ENCODE measurements at places on chromosomes 3 and 15.

DNA sequence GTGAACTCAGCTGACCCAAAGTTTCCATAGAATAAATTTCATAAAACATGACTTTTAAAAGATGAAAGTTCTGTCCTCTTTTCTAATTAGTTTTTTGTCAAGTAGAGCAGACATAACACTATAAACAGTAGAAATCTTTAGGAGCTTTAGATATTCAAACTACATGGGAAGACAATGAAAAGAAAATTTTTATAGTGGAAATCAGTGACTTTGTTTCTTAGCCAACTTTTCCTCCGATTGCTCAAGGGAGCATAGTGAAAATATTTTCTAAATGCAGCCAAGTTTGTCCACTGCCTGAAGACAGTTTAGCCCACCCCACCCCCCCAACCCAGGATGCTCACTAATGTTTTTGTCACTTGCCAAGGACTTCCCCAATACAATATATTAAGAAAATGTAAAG lies 114.9 kb downstream of the PLD1 start:
- no peak for DNase-seq

- DNase-seq: no peak
These were observed 40.1 kb downstream of the RPN1 start for GRCh38 chr3:128610451-128611070.

DNA sequence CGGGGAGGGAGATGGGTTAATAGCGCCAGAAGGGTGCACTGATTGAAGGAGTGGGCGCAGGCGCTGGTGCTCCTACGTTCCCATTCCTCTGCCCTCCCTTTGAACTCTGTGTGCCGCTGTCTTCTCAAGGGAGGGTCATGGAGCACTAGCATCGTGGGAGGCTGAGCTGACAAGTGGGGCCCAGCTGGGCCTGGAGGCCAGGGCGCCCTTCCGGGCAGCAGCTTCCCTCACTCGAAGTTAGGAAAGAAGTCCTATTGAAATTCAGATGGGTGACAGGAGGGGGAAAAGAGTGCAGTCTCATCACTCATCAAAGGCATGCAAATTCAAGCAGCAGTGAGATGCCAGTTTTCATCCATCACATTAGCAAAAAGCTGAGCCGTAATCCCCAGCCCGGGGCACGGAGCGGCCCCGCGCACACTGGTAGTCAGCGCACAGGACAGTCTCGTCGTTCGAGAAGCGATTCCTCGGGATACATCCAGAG lies 128.2 kb downstream of the LRRK1 start:
- DNase-seq: no peak

DNA sequence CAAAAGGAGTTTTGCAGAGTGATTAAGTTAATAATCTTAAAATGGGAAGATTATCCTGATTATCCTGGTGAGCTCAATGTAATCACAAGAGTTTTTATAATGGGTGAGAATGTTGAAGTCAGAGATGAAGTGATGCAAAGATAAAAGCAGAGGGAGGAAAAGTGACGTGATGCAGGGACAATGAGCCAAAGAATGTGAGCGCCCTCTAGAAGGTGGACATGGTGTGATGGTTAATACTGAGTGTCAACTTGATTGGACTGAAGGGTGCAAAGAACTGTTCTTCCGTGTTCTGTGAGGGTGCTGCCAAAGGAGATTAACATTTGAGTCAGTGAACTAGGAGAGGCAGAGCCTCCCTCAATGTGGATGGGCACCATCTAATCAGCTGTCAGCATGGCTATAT lies 569.6 kb upstream of the AGTR1 start:
- DNase-seq: peak; percentile 7

DNA sequence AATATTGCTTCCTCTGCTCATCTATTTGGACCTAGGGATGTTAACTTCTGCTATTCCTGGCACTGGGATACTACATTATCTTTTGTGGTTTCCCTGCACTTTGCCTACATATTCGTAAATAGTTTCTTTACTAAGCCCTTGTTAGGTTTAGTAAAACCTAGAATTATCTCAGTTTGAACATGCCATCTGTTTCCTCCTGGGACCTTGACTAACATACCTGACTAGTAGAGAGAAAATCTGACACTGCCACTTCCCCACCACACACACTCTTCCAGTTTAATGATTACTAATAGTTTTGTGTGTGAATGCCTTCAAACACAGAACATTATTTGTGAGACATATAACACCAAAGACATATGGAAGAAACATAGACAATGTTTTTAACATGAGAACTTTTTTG lies 28.2 kb upstream of the SOX2 start:
- no peak for DNase-seq

DNA sequence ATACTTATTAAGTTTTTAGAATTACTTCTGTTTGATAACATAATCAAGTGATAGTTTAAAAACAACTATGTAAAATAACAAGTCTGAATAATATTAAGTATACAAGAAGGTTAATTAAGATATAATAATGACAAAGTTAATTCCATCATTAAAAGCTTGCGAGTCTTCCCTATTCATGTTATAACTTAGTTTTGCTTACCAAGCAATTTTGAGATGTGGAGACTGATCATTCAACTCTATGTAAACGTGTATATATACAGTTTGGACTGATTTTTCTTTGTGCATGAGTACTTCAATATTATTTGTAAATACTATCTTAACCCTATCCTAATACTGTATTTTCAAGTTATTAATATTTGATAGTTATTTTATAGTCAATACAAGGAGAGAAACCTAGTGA lies 870.9 kb downstream of the GBE1 start:
- DNase-seq: no peak

DNA sequence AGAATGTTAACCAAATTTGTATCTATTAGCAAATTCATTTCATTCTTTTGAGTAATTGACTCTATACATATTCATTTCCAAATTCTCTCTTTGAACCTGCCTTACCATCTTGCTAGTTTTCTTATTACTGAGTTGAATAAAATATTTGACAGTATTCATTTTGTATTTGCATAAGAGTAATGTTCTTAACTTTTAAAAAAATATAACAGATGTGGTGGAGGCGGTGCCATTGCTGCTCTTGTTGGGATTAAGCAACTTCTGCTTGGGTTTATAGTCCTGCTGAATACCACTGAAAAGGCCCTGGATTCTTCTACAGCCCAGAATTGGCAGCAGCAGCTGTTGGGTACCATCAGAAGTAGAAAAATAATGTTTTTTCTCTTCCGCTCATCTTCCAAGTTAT lies 148.9 kb upstream of the PEX5L start:
- no peak for DNase-seq

DNA sequence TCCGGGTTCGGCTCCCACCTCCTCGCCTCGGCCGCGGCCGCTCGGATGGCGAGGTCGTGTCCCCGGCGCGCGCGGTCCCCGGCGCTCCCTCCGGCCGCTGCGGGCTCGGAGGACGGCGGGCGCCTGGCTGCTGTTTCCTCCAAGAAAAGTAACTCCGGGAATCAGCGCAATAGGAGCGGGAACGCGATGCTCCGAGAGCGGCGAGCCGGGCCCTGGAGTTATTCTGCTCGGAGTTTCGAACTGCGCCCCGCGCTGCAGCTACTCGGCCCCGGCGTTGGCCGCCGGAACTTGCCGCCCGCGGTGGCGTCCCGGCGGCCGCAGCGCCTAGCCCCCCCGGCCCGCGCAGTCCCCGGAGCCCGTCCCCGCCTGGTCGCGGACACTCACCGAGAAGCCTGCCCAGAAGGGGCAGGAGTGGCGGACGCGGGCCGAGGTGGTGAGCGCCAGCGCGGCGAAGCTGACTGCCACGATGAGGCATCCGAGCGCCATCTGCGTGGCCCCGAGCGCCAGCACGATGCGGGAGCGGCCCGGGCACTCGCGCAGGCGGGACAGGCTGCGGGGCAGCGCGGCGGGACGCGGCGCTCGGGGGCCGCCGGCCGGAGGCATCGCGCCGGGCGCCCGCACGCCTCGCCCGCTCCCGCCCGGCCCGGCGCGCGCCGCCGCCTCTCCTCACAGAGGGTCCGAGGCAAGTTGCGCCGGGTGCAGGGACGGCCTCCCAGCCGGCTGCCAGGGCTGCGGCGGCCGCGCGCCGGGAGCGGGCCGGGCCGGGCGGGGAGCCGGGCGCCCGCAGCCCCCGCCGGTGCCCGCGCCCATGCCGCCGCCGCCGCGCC lies 251.9 kb downstream of the TJP1 start:
- no peak for DNase-seq

- DNase-seq: no peak
These were observed 94.7 kb downstream of the DLG1 start for GRCh38 chr3:197203714-197204146.

DNA sequence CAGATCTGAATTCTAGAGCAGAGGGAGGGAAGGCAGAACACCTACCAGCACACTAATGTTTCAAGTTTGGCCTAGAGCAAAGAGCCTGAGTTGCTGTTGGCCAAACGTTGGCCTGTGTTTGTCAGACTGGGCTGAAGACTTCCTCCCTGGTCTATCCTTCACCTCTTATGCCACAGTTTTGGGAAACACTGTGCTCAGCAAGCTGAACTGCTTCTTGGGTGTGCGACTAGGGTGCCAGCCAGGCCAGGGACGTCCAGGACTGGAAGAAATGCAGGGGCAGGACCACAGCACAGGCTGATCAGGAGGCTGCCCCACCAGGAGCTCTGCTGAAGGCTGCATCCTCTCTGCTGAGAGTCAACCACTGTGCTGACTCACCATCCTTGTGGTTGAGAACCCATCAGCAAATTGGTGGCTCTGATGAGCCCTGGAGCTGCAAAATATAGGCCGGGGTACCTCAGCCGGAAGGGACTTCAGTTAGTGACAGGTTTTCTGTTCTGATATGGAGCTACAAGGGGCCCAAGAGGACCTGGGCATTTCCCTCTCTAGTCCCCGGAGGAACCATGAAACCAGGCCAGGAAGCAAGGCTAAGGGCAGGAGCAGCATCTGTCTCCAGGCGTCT lies 131.6 kb upstream of the RASGRP1 start:
- peak; percentile 77 for DNase-seq

DNA sequence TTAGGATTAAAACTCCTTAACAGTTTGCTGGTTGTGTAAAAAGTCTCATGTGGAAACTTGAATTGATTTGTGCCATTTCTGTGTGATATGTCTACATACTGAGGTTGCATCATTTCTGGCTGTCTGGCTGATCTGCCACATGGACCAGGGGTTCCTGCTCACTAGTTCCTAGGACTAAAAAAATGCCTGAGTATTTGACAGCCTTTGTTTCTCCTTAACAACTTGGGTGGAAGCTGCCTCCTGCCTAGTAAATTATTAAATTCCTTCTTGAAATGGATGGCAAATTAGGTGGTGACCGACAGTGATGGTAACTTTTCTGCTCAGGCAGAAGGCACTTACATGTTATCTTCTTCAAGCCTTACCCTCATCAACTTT lies 226.9 kb upstream of the MRPL3 start:
- no peak for DNase-seq

GRCh38 chr3:134677196-134677986 lies 26.6 kb upstream of the KY start:
- DNase-seq: peak; percentile 32

GRCh38 chr3:129317848-129318247 lies 39.2 kb downstream of the HMCES start:
- DNase-seq: peak; percentile 58

- no peak for DNase-seq
These were observed 37.2 kb upstream of the SLCO2A1 start for GRCh38 chr3:134066651-134067530.

DNA sequence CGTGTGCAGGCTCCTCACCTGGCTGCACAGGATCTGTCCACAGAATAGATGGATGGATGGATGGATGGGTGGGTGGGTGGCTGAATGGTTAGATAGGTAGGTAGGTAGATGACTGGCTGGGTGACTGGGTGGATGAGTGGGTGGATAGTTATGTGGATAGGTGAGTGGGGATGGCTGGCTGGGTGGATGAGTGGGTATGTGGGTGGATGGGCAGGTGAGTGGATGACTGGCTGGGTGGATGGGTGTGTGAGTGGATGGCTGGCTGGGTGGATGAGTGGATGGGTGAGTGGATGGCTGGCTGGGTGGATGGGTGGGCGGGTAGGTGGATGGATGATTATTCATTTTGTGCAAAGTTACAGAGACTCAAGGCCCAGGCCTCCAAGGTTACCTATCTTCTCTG lies 172.9 kb upstream of the CTDSPL start:
- DNase-seq: no peak

DNA sequence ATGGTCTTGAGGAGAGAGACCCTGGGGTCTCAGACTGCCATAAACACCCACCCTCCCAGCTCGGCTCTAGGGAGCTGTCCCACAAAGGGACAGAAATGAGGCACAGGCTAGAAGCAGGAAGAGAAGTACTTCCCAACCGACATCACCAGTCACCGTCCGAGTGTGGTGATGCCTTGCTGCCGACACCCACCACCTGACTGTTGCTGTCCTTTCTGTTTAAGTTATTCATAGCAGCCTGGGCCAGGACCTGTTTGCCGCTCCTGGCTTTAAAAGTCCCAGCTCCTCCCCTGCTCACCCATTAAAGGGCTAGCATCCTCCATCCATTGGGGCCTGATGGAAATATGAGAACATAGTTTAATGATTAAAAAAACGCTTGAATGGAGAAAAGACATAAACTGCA lies 13.2 kb upstream of the SPG11 start:
- DNase-seq: no peak

DNA sequence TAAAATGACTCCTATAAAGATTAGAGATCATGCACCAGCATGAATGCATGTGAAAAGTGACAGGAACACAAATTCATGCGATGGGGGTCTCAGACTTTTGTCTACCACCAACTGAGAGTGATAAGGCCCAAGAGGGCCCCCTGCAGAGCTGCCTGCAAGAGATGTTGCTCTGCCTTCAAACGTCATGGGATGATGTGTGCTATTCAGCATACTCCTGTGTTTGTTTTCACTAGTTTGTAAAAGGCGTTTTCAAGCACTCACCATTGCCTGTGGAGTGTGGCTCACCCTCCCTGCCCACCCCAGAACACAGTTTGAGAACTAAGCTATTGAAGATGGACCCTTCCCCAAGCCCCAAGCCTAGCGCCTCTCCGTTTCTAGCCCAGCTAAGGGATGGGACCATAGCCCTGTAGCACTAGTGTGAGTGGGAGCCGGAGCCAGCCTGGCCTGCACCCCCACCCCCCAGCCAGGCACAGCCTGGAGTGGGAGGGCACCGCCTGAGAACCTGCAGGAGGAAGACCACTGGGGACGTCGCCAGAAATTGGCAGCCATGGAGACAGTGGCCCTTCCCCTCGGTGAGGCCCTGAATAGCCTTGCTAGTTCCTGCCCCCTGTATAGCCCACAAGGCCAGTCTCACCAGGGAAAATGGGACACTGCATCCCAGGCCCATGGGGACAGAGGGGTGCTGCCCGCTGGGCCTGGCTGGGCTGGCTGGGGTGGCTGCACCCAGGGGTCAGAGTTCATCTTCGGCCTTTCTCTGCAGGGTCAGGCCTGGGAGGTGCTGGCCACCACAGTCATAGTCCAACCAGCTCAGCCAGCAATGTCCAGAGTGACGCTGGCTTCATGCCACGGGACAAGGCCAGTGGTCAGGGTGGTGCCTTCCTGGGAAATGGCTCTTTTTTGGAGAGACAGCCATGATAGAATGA lies 22.6 kb upstream of the KLF13 start:
- DNase-seq: no peak

GRCh38 chr3:27213450-27213849 lies 155.7 kb downstream of the NEK10 start:
- DNase-seq: no peak

Data from GM12865 (cell line).